ENCODE measurements at places on chromosomes 2 and 18. TPM values are rescaled to one million over a fixed set of nuclear protein-coding genes. Genes with fewer than 3 reads are reported as not detected.

The PLCL1 gene
- 22.0 TPM for total RNA-seq

The GKN1 gene
- total RNA-seq, result not detected

The TCF4 gene
- total RNA-seq, result 181 TPM

The GALNT14 gene
- 4.6 TPM for total RNA-seq

The TMEM247 gene
- total RNA-seq, result not detected

The SMAD4 gene
- total RNA-seq, result 129 TPM

The LAMA1 gene
- 31.6 TPM for total RNA-seq

The GDF7 gene
- total RNA-seq, result 1.7 TPM

The CD302 gene
- total RNA-seq, result 21.9 TPM

The MARCHF4 gene
- total RNA-seq, result 4.0 TPM

The BOLL gene
- not detected for total RNA-seq

- no peak for DNase-seq
Measured at GRCh38 chr2:54615832-54616534, 107.5 kb upstream of the EML6 start.

DNA sequence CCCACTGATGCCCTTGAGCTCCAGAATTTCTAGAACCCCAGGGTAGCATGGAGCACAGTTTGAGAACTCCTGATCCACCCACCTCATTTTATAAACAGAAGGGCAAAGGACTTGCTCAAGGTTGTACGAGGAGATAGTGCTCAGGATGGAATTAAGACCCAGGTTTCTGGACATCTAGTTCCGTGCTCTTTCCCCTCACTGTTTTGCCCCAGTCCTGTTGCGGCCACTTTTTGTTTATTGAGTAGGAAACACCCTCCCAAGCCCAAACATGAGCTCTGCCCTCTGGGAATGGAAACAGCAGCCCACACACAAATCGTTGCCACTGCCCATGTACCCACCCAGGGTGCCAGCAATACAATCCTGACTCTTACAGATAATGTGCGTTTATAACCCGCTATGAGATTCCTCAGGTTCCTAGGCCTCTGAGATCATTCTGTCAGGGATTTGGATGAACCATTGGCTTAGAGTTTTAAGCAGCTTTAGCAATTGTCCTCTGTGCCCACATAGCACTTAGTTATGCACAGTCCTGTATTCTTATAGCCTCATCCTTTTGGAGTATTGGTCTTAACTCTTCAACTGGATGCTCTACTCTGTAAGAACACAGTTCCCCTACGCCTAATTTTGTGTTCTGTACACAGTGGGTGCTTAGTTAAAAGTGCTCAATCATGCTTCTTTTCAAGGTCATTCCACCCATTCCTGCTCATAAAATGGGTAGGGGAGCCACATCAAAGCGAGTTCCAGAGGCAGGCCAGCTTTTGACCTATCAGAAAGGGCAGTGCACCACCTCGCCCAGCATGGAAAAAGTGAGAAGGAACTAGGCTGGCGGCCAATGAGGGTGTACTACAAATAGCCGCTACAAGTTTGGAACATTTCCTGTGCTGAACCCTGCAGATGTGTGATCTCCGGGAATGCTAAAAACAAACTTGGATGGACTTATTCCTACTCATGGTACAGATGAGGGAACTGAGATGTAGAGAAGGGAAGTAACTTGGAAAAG is 60.3 kb upstream of the IGFBP2 start:
- DNase-seq, result no peak

DNA sequence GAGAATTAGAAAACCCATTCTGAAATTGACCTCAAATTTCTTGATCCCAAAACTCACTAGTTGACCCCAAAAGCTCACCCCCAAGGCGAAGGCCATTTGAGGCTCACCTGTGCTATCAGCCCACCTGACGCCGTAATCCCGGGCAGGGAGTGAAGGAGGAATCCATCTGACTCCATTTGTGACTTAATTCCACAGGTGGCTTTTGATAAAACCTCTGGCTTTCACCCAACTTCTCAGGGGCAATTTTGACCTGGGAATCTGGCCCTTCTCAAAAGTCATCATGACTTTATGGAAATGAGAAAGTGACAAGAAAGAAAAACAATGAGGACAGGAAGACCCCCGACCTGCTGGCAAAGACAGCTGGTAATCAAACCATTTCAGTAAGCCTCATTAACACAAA is 86.9 kb upstream of the SALL3 start:
- no peak for DNase-seq

DNA sequence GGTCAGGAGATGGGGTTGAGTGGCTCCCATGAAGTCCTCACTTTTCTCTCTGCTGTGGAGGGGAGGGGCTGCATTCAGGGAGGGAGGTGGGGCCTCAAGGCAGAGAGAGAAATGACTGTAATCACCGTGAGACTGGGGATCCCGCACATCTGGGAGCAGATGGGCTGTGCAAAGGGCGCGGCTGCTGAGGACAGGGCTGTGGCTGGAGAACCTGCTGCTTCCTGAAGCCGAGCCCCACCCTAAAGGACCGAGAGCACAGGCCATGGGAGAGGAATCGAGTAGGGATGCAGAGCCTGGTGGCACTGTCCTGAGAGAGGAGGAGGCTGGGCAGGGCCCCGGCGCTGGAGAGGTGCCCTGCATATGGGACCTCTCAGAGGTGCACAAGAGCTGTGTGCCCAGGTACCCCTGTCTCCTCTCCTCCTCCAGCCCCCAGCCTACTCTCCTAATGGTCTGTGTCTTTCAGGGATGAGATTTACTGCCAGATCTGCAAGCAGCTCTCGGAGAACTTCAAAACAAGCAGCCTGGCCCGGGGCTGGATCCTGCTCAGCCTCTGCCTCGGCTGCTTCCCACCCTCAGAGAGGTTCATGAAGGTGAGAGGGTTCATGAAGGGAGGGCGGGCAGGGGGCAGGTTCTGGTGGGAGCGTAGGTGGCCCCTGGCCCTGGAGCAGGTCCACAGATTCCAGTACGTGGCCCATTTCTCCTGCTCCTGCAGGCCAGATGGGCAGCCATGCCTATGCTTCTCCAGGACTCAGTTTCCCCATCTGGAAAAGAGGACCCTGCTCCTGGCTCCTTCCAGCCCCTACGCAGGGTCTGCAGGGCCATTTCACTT is 25.9 kb upstream of the GPR17 start:
- DNase-seq, result no peak

- DNase-seq, result no peak
Measured at GRCh38 chr2:23411752-23412431, 26.9 kb downstream of the KLHL29 start.

DNA sequence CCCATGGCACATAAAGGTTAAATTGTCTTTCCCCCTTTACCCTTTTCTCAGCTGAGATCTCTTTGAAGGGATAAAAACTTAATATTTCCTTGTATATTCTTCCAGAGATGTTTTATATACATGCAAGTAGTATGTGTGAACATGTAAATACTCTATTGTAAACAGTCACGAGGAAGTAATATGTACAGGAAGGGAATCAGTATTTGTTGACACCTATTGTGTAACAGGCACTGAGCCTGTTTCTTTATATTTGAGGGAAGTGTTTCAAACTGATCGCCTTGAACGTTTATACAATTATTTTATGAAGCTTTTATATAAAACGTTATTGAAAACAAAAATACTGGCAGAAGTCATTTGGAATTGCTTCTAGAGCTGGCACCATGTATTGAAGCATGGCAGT is 13.2 kb downstream of the RALBP1 start:
- DNase-seq, result no peak

DNA sequence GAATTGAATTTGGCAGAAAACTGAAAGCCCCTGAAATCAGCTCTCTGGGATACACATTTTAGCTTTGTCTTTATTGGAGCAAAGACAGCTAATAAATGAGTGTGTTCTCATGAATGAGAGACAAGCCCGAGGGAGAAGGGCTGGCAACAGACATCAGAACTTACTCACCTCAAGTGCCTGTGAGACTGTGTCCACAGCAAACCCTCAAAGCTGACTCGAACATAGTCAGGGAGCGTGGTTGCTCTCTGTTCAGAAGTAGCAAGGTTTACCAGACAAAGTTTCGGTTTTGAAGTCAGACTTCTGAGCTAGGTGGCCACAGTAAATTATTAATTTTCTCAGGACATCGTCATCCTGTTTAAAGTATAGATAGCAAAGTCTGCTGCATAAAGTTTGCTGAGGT is 207.9 kb downstream of the CMPK2 start:
- DNase-seq, result no peak

GRCh38 chr2:199471443-199472057 is 13.8 kb upstream of the SATB2 start:
- no peak for DNase-seq

DNA sequence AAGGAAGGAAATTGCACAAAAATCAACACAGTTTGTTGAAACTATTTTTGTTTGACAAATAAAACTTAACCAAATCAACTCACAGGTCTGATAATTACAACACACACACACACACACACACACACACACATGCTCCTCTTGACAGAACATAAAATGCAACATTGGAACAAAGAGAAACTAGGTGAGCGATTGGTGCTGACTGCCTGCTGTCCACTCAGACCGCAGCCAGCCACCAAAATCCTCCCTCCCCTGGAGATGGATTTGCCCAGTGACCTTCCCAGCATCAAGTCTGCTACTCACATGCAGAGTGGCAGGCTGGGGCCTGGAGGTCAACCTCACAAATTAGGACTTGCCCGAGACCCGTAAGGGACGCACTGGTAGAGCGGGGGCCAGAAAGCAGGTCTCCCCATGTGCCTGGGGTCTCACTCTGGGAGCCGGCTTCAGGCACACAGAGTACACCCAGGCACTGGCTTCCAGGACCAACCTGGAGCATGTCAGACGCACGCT is 61.4 kb downstream of the DIPK1C start:
- DNase-seq, result no peak

DNA sequence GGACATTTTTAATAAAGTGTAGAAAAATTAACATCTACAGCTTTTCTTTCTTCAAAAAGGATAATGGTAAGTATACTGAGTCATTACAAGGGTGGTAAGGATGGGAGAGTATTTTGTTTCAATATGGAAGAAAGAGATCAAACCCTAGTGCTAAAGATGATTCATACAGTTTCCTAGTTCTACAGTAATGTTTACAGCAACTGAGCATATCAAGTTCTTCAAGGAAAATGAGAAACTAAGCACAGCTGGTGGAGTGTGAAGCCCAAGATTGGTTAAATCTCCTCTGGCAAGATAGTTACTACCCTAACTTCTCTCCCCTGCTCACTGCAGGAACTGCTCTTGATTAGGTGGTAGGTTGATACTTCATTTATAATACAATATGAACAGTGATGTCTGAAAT is 467.5 kb downstream of the XIRP2 start:
- DNase-seq, result no peak

GRCh38 chr2:1248187-1248586 is 165.1 kb upstream of the TPO start:
- DNase-seq, result no peak

DNA sequence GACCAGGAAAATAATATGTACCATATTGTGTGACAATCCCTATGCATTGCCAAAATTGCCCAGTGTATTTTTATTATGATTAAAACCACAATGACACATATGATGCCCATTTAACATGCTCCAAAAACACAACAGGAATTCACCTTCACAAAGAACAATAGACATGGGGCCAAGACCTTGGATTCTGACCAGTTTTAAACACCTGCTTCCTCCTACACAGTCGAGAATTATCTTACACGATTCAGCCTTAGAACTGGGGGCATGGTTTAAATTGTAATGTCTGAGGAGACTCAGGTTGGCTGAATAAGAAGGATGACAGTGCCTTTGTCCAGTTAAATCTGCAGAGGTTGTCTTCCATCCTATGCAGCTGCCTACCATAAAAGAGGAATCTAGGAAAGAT is 212.7 kb downstream of the PLCL1 start:
- no peak for DNase-seq

DNA sequence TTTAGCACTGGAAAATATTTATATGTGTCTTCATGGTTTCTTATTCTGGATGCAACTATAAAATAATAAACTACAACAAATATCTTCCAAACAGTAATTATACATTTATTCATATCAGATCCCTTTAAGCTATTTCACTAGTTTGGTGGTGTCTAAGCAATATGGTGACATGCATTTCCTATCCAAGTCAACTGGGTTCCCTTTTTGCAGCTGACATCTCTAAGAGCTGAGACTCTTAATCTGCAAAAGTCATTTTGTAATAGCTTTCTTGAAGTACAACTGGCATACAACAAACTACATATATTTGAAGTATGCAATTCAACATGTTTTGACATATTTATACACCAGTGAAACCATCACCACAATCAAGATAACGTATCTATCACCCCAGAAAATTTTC is 59.9 kb upstream of the SLC1A4 start:
- DNase-seq, result no peak

GRCh38 chr18:61855449-61856378 is 37.1 kb downstream of the RNF152 start:
- DNase-seq, result no peak

- DNase-seq, result no peak
Measured at GRCh38 chr2:28363686-28364280, 28.9 kb upstream of the FOSL2 start.

GRCh38 chr2:108604196-108604595 is 69.9 kb downstream of the LIMS1 start:
- DNase-seq, result no peak

- no peak for DNase-seq
Measured at GRCh38 chr2:38433607-38433975, 56.5 kb upstream of the ATL2 start.

GRCh38 chr2:24429197-24430074 is 61.6 kb upstream of the NCOA1 start:
- no peak for DNase-seq

GRCh38 chr2:158038901-158039300 is 62.8 kb upstream of the UPP2 start:
- no peak for DNase-seq

DNA sequence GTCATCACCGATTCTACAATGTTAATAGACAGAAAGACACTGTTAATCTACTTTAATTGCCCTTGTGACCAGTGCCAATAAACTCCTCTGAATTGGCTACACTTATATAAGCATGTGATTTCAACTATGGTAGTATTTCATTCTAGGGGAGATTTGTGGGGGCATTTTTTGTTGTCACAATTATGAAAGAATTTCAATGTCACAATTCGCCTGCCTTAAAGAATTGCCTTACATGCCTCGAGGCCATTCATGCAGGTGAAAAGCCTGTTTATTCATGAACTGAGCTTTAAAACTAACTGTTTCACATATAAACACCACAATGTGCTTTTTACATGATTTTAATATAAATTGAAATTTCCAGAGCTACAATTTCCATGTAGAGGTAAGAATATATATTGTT is 162.8 kb downstream of the GCA start:
- no peak for DNase-seq

GRCh38 chr2:176653479-176654443 is 384.5 kb downstream of the MTX2 start:
- peak; percentile 82 for DNase-seq

- DNase-seq, result no peak
Measured at GRCh38 chr2:1626271-1626681, 118.0 kb downstream of the PXDN start.

GRCh38 chr18:67919316-67919715 is 402.8 kb upstream of the DSEL start:
- DNase-seq, result no peak

DNA sequence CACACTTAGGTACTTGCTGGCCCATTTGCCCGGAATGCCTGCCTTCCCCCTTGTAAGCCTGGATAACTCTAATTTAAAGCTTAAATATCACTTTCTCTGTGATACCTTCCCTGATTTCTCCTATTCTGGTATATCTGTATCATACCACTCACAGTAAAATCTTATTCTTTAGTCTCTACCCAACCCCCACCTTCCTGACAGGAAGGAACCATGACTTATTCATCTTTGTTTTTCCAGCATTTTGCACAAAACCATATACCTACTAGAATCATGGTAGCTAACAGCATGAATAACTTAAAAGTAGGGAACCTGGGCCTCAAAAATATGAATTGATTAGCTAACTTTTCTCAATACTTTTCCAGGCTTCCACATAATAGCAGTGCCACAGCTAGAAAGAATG is 111.5 kb downstream of the GFPT1 start:
- DNase-seq, result no peak
